Activated T-helper 1 cell treated with anti-CD3 and anti-CD28 coated beads, Interleukin-2, amount 50 U/mL, for 16 hours (primary cell): ENCODE measurements at places on chromosomes 7 and 10.

- DNase-seq, result no peak
Measured at GRCh38 chr10:69208761-69209160, 11.4 kb upstream of the HKDC1 start.

- no peak for DNase-seq
Measured at GRCh38 chr10:127968027-127968441, 61.1 kb downstream of the PTPRE start.

DNA sequence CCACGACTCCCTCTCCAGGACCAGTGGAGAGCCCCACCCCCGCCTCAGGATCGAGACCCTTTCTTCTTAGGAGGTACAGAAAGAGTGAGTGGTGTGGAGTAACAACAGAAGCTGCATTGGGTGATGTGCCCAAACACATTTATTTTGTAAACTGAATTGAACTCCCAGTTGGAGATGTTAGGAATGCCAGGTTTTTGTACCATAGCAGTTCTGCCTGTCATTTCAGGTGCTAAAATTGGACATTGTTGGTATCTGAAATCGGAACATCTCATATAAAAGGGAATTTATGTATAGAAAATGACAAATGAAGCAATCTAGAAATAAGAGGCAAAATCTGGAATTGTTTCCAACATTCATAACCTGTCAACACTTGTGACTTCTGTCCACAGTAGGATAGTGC is 74.7 kb downstream of the SHH start:
- no peak for DNase-seq

DNA sequence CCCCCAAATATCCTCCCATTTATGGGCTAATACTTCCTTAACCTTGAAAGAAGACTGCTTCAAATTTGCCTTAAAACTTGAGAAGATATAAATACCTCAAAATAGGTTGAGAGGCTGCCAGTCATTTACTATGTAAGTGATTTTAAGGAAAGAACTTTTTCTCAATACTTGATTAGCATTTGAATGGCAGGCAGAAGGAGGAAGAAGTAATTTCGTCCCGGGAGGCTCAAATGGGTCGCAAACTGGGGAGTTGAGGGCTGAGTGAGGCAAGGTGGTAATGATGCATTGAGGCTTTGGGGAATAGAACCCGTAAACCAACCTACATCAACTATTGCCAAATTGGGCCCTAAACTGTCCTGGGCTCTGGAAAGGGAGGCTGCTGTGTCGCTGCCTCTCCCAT is 11.1 kb downstream of the CAMK1D start:
- DNase-seq, result no peak

DNA sequence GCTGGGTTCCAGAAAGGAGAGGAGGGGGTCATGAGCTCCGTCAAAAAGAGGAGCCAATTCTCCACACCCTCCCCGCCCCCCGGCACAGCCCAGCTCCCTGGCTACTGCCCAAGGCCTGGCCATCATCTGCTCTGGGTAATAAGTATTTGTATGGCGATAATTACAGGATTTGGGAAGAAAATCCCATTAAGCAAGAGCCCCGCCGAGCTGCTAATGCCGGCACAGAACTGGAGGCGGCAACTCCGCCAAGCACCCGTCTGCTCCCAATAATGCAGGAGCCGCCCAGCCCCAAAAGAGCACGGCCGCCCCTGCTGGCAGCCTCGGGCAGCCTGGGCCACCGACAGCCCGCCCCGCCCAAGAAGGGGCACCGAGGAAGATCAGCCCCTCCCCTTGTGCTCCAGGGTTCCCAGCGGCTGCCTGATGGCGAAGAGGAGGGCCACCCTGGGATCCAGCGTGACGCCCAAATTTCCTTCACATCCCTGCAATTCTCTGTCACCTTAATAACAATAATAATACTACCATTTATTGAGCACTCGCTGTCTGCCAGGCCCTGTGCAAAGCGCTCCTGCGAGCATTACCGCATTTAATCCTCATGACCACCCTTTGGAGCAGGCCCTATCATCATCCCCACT is 5.9 kb downstream of the SLIT1 start:
- DNase-seq, result no peak

DNA sequence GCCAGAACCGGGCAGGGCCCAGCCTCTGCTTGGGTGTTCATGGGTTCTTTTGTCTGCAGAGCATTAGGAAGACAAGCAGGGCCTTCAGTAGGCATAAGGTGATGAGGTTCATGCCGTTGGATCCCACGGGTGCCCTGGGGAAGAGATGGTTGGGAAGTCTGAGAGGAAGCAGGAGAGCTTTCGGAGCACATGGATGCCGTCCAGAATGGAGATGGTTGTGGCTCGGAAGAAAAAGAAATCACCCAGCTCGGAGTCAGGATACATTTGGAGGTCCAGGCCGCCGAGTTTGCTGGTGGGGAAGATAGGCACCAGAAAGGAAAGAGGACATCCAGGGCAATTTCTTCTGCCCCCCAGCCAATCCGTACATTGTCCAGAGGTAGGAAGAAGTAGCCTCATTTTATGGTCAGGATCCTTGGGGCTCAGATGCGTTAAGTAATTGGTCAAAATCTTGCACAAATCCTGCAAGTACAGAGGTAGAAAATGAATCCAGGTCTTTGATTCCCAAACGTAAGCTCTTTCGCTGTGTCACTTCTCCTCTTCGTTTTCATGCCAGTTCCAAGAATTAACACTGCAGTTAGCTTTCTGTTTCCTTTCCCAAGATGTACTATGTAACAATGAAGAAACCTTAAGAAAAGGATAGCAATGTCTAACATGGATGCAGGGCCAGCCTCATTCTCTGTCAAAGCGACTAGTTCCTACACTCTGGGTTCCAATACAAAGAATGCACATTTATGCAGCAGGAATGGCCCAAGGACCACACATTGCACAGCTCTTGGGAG is 147.8 kb upstream of the KLF6 start:
- no peak for DNase-seq

GRCh38 chr10:93568105-93568390 is 1.6 kb downstream of the FFAR4 start:
- DNase-seq, result no peak

GRCh38 chr10:42990016-42990720 is 86.7 kb upstream of the RET start:
- DNase-seq, result no peak

- no peak for DNase-seq
Measured at GRCh38 chr7:64574540-64575099, 11.7 kb upstream of the ZNF680 start.

DNA sequence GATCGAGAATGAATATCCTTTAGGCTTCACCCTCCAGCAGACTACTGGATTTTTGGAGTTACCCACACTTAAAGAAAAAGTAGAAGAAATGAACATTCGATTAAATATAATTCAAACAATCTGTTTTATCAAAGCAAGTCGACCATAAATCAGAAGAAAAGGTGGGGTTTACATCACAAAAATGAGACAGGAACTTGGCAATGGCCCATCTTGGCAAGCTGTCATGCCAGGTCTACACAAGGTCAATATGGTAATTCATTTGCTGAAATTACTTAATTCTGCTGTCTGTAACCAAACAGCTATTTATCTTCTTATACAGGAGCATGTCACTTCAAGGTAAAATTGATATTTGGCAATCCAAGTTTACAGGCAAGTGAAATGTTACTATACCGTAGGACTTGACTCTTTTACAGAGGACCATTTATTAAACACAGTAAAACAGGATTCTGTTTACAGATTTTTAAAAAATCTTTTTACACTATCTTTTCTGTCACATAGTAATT is 640.6 kb upstream of the NRP1 start:
- DNase-seq, result no peak

DNA sequence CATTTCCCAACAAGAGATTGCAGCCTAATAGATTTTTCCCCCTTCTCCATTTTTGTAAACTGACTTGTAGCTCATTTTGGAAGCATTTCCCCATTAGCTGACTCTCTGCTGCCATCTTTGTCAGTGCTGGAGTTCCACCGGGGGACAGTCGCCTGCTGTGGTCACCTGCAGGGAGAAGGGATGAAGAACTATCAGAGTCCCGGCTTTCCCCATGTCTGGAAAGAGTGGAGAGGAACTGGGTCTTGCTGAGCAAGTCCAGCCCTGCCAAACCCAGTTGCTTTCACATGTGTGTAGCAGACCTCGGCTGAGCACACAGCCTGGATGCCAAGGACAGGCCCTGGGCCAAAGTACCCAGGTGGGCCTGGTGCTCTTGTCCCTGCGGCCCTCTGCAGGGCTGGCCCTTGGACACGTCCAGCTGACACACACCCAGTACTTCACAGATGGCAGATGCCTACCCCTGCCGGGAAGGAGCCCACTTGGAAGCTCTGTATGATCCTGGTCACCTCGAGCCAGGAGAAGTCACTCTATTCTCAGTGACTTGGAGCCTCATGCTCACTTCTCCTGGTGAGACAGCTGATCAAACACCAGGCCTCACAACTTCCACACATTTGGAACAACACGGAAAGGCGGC is 157.3 kb upstream of the NPVF start:
- DNase-seq, result no peak

DNA sequence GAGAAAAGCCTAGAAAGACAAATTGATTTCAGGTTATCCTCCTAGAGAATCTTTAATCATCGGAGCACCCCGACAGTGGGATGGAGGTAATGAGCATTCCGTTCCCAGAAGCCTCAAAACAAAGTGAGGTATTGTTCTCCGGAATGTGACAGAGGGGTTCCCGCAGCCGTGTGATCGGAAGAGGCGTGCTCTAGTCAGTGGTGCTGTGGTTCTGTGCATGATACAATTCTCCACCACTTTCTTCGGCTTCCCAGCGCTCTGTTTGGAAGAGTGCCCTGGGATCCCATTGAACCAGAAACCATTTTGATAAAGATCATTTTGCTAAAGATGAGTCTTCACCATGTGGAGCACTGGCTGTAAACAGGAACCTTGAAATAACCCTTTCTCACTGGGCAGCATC is 434.6 kb downstream of the PAXIP1 start:
- DNase-seq, result no peak
